ENCODE measurements at places on chromosomes 12 and 14.
A peak's percentile ranks its signal among the peaks of the same experiment; 100 is the strongest.

GRCh38 chr14:33782923-33783322 is 168.0 kb downstream of the EGLN3 start:
- no peak for DNase-seq

DNA sequence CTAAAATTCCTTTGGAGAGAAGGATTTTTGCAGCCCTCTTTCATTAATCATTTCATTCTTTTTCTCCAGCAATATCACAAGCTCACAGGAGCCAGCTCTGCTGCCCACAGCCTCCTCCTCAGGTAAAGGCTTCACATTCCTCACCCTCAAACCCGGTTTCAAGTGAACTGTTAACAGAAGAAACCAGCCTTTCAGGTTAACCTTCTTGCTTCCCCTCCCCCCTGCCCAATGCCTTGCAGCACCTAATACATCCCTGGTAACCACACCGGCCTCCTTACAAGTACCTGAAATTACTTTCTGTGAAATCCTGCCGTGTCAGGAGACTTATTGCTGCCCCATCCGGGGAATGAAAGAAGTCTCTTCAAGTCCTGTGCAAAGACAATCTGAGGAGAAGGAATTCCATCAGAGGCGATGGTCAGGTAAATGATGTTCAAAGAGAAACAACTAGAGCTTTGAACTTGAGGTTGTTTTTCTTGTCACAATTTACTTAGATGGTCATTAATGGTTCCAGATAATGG is 111.2 kb downstream of the MYRFL start:
- no peak for DNase-seq

- DNase-seq = peak; percentile 43
Observed at GRCh38 chr14:69574263-69574953, at the start of gene CCDC177. Gene CCDC177, minus strand, starts transcription at chr14:69574871. Its CDS starts 1,249 bp downstream, at chr14:69573622.

DNA sequence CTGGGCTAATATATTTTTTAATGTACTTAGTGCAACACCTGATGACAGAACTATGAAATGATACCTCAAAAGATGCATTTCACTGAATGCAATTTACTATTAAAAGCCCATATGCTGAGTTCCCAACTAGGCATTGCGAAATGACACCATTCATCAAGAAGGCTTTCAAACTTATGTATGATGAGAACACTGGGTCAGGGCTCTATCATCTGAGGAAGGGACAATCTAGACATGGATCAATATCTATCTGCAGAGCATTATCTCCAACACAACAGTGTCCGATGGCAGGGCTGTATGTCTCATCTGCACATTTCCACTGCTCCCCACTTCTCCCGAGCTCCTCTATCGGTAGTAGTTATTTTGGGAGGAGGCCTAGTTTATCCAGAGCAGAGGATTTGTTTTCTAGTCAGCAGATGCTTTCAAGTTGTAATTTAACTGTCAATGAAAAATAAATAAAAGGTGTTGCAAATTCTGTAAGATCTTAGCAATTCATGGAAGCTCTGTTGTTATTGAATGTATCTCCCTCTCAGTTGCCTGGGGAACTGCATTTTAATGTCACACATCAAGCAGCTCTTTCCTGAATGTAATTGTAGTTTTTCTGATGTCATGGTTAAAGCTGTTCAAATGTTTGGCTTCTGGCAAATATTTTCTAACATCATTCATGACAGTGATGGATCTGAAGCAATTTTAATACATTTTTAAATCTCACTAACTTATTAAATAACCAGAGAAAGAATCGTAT is 7.4 kb upstream of the GCH1 start:
- DNase-seq = no peak

DNA sequence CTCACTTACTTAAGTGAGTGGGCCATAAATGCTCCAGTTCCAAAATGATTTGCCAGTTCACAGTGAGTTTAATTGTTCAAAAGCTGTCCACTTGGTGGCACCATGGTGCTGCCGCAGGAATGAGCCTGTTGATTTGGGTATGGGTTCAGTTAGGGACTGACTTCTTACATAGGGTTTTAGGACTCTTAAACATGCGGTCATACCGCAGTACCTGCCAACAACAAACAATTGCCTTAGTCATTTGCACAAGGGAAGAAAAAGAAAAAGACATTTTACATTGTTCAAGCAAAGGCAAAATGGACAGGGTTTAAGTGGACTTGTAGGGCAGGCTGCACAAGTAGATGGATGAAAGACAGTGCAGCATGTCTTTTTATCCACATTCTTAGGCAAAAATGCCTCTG is 80.0 kb upstream of the DBX2 start:
- peak; percentile 28 for DNase-seq

GRCh38 chr12:65152596-65152995 is 16.8 kb upstream of the LEMD3 start:
- no peak for DNase-seq

GRCh38 chr12:116153983-116154382 is 123.5 kb downstream of the MED13L start:
- no peak for DNase-seq

DNA sequence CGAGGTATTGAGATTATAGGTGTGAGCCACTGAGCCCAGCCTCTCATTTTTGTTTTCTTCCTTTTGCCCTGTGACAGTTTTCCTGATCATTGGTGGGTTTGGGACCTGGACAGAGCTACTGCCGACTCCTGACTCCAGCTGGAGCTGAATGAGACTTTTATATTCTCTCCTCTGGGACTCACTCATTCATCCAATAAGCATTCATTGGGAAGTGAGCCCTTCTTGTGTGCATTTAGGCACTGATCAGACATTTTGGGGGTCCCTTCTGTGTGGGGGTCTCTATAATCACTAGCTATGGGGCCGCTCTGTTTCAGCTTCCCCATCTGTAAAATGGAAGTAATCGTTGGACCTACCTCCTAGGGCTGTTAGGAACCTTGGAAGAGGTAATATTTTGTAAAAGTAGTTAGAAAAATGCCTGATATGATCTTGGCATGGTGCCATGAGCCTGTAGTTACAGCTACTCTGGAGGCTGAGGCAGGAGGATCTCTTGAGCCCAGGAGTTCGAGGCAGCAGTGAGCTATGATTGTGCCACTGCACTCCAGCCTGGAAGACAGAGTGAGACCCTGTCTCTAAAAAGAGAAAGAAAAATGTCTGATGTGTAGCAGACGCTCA is 7.2 kb downstream of the SH2B3 start:
- DNase-seq = no peak

Measured in NCI-H446 (cell line).